ENCODE measurements at places on chromosomes 4 and X.

GRCh38 chr4:83753260-83753659 lies 217.4 kb downstream of the GPAT3 start:
- no peak for DNase-seq

GRCh38 chr4:124433500-124433899 lies 279.0 kb downstream of the ANKRD50 start:
- DNase-seq: no peak

DNA sequence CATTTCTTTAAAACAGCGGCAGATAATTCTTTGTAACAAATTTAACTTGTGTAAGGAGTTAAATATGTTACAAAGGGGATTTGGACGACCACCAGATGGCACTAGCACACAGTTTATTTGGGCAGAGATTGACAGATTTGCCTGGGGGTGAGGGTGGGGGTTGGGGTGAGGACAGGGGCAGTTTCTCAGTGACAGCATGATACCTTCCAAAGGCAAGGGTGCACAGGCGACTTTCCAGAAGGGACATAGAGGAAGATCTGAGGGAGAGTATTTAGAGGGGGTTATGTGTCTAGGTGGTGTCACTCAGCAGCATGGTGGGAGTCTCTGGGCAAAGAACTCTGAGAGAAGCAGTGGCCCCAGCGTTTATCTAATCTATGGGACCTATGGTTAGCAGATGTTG lies 9.6 kb upstream of the TMA16 start:
- no peak for DNase-seq

DNA sequence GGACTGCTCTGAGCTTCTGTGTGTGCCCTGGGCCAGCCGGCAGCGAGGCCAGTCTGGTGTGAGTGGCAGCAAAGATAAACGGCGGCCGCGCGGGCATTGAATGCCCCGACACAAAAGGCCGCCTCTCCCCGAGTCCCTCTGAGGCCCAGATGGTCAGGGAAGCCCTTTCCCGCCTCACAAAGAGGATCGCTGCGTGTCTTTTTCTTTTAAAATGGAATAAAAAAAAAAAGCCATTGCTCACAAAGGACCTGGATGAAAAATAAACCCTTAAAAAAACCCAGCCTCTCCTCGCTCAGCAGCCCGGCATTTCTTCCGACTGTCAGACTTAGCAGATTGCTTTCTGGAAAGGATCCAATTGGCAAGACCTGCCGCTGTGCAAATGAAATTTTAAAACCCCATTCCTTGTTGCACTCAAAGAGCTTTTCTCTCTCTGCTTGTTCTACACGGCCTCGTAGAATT lies 578.7 kb downstream of the BCOR start:
- no peak for DNase-seq

DNA sequence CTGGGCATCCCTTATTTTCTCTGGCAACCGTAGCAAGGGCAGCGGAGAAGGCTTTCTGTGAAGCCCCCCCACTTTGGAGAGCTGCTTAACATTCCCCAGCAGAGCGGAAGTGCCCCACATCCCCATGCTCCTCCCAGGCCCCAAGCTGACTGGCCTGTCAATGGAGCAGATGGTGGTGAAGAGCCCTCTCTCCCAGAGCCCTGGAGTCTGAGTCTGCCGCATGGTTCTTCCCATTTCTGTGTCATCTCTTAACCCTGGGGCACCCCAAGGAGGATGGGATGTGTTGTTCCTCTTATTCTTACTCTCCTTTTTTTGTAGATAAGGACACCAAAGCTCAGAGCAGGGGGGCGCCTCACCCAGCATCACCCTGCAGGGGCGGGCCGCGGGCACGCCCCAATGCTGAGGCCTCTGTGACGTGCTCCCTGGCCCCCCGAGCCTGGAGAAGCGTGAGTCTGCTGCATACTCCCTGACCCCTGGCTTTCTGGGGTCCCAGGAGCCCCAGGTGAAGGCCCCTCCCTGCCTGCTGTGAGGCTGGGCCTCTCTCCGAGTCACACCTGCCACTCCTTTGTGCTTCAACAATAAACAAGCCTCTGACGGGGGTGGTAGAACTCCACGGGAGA lies 35.9 kb downstream of the ADRA2C start:
- DNase-seq: no peak

DNA sequence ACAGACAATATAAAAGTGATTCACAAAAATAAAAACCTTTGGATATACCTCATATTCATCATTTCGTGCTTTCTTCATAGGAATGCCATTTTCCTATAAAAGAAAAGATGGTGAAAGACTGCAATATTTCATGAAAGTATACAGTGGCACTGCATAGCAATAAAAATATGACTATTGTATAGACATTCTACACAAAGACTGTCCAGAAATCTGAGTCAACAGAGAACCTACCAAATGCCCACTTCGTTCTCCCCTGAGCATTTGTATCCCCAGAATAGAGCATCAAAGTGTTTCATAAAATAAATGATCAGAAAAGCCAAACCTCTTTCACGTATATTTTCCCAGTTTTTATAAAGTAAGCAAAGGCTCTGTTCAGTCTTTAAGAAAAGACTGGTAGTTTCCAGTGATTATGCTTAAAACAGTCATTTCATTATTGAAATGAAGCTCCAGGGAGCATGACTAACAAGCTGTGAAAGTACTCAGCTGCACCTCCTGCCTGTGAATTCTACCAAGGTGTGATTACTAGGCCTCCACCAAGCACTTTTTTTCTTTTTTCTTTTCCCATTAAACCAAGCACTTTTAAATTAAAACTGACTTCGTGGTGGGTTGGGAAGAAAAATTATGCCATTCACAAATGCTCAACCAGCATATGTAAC lies 20.2 kb downstream of the PPA2 start:
- no peak for DNase-seq

DNA sequence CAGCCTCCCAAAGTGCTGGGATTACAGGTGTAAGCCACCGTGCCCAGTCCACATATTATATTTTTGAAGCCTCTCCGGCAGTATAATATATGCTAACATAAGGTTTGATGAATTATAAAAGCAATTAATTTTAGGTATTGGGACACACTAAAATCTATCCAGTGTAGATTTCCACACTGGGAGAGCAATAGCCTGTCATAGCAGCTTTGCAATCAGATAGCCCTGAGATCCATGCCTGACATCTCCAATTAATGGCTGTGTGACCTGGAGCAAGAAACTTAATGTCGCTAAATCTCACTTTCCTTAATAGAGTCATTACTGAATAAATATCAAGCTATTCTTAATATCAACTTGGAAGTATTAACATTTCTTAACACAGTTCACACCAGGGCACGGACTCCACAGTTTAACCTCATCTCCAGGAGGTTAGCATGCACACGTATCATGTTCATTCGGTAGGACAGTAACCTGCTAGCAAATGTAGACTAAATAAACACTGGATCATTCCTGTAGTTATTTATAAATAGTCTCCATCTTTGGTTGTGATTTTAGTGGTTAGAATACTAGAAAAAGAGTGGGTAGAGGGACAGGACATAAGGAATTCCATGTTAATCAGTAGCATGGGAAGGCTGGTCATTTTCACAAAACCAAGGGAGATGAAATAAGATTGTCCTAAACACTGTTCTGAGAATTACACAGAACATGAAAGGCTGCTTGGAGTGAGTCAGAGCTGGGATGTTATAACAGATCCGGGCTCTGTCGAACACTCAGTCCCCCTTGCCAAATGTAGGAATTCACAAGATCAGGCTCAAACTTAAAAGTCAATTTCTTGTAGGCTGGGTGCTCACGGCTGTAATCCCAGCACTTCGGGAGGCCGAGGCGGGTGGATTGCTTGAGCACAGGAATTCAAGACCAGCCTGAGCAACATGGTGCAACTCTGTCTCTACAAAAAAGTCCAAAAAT lies 254.7 kb downstream of the PALLD start:
- no peak for DNase-seq

DNA sequence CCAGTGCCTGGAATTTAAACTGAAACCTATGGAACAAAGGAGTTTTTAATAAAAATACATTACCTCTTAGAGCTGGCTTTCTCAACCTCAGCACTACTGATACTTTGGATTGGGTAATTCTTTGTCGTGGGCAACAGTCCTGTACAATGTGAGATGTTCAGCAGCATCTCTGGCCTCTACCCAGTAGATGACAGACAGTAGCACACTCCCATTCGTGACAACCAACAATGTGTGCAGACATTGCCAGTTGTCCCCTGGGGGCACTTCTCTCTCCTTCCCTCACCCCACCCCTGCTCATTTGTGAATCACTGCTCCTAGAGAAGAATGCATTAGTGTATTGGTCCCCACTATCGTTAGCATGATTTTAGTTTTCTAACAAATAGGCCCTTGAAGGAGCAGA lies 16.2 kb downstream of the GPAT3 start:
- DNase-seq: no peak

- DNase-seq: no peak
Observed at GRCh38 chr4:102758241-102759160, 2.3 kb downstream of the MANBA start.

GRCh38 chr4:138596896-138597295 lies 354.7 kb upstream of the SLC7A11 start:
- no peak for DNase-seq

DNA sequence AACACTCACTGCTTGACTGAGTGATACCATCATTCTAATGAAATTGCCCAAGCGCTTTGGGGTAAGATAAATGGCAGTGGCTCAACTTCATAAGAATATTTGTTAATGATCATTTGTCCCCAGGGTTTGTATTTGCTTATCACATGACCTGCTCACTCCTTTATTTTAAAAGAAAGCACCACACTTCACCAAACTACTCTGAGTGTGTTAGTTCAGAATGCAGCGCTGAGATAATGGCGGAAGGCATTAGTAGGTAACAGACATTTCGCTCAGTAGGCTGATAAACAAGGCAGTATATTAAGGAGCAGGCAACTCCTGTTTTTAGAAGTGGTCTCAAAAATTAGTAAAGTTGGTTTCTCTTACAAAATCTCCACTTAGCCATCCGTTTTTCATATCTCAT lies 1.6 kb downstream of the SNX25 start:
- no peak for DNase-seq

DNA sequence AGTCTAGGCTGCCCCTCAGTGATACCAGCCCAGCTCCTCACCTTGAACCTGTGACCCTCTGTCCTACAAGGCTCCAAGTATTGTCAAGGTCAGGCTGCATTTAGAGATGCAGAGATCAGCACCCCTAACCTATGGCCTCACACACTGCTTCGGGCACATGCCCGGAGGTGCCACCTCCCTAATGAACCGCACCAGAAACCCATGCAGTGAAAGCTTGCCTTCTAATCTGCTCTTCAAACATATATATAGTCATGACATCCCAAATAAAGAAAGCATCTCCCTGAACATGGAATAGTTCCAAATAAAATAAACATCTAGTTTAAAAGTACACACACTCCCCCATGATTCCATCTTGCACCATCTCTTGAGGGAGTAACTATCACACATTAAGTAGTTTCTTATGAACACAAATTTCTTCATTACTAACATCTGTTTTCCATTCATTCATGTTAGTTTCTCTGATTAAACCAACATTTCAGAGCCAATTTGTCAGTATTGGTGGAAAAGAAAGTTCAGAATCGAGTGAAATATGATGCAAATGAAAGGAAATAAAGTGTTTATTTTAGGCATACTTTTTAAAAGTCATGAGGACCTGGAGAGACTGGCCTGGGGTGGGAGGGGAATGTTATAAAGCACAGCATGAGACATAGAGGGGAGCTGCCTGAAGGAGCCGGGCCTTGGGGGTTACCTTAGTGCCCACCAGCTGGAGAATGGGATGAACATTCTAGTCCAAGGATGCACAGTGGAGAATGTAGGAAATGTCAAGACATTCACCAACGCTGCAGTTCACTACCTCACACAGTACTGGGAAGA lies 19.2 kb downstream of the CC2D2A start:
- no peak for DNase-seq

DNA sequence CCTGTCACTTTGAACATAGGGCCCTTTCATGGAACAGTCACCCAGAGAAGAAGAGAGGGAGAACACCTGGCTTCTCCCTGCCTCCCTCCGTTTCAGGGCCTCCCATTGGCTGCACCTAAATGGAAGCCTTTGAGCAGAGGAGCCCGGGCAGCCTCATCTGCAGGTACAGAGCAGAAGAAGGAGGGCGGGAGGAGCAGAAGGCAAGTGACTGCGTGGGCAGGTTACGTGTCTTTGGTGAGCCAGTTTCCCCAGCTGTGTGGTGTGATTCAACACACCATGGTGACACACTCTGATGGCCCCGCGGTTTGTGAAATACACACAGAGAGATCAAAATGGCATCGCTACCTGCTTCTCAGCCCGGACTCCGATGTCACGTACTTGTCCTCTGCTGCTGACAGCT lies 431 bp downstream of the C4orf50 start:
- no peak for DNase-seq

- no peak for DNase-seq
Observed at GRCh38 chr4:109675181-109675580, 28.1 kb downstream of the CASP6 start.

DNA sequence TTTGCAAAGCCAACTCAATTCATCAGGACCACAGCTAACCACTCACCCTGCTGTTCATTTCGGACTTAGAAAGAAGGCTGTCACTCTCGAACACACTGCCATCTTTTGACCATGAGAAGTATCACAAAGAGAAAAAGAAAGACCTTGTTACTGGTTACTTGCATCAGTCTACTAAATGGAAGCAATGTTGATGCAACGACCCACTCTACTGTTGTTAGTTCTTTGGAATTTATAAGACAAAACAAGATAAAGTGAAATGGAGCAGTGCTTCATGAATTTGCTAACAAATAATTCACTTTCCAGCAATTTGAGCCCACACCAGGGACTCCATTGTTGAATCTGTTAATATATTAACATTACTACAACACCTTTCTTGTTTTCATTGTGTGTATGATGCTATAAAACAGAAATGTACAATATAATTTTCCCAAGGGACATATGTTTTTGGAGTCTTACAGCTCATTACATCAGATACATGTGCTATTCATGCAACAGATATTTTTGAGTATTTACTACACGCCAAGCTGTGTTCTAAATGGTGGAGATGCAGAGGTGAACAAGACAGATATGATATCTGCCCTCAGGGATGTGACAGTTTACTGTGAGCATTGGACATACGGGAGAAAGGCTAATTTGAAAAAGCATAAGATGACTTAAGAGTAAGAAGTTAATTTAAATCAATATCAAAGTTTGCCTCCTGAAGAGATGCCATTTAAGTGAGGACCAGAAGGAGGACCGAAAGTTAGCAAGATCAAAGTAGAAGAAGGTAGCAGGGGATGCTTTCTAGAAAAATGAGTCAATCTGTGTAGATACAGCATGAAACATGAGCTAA lies 87.2 kb downstream of the AREG start:
- DNase-seq: no peak

DNA sequence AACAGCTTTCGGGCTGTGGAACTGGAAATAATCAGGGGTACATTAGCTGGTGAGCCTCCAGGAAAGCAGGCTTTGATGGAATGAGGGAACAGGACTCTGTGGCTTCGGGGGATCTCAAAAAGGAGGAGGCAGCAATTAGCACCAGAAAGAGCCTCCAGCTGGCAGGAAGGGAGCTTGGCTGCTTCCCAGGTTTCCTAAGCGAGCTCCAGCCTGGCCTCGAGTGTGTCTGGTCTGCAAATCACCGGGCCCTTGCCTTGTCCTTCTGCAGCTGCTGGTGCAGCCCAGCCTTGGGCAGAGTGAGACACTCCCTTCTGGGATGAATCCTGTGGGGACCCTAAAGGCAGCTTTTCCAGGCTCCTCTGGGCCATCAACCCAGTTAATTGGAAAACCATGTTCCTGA lies 10.7 kb upstream of the PDHA1 start:
- DNase-seq: no peak

- DNase-seq: no peak
Observed at GRCh38 chrX:41589634-41590270, 99.0 kb upstream of the GPR34 start.

GRCh38 chr4:123248085-123248659 lies 148.4 kb upstream of the SPRY1 start:
- DNase-seq: no peak

Data from cortex of kidney (tissue), 1 donor.